NCI-H1105 treated with DMSO at 0.1 percent for 48 hours (cell line): ENCODE measurements at places on chromosomes 16 and 17.

DNA sequence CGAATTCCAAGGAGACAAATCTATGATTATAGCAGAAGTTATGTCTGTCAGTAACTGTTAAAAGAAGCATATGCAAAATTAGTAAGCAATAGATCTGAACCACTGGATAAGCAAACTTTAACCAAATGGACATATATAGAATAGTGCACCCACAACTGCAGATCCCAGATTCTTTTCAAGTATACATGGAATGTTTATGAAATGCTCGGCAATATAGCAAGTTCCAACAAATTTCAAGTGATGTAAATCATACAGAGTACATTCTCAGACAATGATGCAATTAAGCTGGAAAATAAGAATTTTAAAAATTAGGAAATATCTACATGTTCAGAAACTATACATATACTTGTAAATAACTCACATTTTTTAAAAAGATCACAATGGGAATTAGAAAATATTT is 8.4 kb upstream of the HELZ start:
- DNase-seq = no peak

GRCh38 chr17:70344386-70345060 is 175.2 kb downstream of the KCNJ2 start:
- no peak for DNase-seq

DNA sequence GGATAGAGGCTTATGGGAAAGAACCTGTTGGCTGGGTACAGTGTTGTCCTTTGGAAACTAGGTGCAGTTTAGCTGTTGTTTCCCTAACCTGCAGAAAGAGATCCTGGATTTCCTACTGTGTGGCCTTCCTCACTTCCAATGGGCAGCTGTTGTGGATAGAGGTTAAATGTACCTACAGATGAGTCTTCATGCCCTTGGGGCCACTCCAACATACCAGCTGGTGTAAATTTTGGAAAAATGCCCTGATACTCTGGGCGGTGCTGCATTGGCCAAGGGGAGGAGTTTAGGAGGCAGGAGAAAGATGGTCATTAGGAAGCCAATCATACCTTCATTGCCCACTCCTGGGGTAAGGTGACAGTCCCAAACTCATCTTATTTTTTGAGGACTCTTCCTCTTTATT is 70.2 kb downstream of the SNX11 start:
- DNase-seq = peak; percentile 8

GRCh38 chr16:29873319-29873718 is 10.3 kb upstream of the CDIPT start:
- no peak for DNase-seq

GRCh38 chr16:75254359-75254837 is 3.0 kb upstream of the BCAR1 start:
- no peak for DNase-seq

DNA sequence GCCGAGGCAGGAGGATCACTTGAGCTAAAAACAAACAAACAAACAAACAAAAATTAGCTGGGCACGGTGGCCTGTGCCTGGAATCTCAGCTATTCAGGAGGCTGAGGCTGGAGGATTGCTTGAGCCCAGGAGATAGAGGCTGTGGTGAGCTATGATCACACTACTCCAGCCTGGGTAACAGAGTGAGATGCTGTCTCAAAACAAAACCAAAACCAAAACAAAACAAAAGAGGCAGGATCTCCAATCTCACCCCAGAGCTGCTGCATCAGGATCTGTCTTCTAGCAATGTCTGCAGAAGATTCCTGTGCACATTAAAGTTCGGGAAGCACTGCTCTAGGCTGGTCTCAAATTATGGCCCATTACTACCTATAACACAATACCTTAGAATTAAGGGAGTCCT is 43.1 kb downstream of the MAP2K6 start:
- no peak for DNase-seq

DNA sequence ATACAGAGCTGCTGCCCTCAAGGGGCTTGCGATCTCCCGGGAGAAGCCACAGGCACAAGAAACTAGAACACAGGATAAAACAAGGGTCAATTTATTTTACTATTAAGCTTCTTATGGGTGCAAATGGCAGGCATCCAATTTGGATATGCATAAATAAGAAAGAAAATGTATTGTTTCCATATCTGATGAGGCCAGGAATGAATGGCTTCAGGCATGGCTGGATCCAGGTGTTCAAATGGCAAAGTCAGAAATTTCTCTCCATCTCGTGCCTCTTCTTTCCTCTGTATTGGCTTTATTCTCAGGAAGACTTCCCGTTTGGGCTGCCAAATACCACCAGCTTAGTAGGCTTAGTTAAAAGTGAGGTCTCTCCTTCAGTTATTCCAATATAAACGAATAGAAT is 43.1 kb downstream of the SCNN1B start:
- no peak for DNase-seq

- DNase-seq = peak; percentile 39
Observed at GRCh38 chr17:43779145-43780125, 658 bp upstream of the DUSP3 start.

DNA sequence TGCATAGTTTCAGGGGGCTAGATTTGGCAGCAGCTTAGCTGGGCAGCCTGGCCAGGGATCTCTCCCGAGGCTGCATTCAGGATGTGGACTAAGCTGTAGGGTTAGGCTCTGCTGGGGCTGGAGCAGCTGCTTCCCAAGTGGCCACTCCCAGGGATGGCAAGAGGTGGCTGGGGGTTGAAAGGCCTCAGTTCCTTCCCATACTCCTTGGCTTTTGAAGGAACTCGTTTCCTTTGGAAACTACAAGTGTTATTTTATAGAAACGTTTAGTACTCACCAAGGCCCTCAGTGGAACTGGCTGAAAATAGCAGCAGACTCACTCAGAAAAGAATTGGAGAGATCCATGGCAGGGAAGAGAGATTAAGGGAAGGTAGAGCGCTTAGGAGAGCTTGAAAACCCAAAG is 76.4 kb downstream of the WWP2 start:
- no peak for DNase-seq

GRCh38 chr16:85781695-85782370 is 17.5 kb downstream of the EMC8 start:
- DNase-seq = peak; percentile 16

DNA sequence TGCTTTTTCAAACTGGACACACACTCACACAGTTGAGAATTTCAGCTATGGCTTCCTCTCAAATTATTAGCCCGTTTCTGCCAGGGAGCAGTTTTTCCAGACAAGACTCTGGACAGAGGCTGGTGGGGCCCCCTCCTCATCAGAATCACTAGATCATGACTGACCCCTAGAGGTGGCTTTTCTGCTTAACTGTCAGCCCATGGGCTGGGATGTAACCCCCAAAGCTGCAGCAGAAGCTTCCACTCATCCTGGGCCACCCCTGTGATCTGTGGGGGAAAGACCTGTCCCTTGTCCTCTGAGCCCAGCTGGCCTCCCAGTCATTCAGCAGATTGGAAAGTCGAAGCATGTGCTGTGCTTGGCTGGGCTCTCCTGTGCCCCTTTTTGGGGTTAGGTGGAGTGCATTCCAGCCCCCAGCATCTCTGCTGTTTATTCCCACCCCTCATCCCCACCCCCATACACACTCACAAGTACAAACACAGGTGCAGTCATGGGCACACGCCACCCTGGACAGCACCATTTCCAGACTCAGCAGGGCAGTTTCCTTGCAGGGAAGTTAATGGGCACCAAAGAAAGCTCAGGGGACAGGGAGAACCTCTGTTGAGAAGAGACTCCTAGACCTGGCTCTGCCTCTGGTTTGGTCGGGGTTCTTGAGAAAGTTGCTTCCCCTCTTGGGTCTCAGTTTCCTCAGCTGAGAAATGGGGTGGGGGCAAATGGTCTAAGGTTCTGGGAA is 77.6 kb upstream of the RBL2 start:
- no peak for DNase-seq

GRCh38 chr17:56317351-56318208 is 164.3 kb downstream of the ANKFN1 start:
- no peak for DNase-seq

DNA sequence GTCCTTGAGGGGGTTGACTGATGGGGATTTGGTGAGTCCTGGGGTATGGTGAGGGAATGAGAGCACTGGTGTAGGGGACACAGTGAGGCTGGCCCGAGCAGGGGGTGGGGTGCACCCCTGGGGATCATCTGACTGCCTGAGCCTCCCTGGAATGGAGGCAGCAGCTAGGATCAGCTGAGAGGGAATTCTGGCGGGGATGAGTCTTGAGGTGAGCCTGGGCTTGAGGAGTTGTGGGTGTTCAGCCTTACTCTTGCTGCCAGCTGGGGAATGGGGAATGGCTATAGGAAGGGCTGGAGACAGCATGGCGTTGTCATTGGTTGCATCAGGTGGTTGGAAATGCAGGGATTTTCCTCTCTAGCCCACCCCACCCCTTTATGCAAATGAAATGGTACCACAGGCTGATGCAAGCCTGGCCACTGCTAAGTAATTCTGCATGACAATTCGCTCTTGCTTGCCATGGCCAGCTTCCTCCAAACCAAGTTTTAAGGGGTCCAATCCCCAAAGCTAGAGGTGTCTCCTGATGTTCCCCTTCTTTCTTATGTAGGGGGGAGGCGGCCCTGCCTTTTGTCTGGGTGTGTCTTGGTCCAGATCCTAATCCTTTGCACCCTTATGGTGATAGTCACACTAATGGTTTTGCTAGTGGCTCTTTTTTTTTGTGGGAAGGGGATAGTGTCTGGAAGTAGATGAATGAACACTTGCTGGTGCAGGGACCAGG is 7.5 kb downstream of the NFE2L1 start:
- DNase-seq = no peak

DNA sequence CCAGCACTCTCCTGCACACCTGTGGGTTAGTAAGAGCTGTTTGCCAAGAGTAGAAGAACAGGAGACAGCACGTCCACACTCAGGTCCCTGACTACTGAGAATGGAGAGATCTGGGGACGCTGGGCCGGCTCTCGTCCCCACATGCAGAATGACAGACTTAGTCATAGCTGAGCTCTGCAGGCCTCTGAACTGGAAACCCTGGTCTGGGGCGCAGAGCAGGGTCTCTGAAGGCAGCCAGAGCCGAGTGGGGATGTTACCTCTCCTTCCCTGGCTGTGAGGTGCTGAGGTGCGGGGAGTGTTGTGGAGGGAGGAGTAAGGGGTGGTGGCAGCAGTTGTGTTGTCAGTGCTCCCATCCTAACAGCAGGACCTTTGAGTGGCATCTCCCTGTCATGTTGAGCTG is 7.2 kb upstream of the JPT2 start:
- DNase-seq = no peak

- no peak for DNase-seq
Observed at GRCh38 chr17:68516732-68517131, 4.5 kb downstream of the PRKAR1A start.

- no peak for DNase-seq
Observed at GRCh38 chr16:54493061-54493460, 206.5 kb upstream of the IRX3 start.

DNA sequence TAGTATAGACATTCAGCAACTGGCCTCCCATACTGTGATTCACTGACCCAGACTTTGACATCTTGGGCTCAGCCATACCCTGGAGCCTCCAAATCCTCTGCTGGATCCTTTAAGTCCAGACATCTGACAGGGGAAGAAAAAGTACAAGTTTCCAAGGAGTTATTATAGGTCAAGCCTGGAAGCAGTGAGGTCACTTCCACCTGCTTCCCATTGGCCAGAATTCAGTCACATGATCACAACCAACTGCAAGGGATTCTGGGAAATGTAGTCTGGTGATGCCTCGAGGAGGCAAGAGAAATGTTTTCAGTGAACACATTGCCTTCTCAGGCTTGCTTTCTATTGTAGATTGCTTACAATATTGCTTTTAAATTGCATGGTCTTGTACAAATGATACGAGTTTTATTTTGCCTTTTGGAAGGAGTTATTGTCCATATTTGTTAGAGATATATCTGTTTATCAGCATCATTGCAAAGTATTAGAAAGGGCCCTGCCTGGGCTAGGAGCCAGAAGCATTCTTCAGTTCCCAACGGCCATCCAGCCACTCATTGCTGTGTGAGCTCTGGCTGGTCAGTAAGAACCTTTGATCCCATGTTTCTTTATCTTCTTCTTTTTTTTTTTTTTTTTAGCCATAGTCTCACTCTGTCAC is 696.9 kb downstream of the WWOX start:
- DNase-seq = peak; percentile 16

- peak; percentile 1 for DNase-seq
Observed at GRCh38 chr16:69861292-69862030, 89.7 kb upstream of the CLEC18A start.

- no peak for DNase-seq
Observed at GRCh38 chr16:4681471-4682083, 11.8 kb upstream of the NUDT16L1 start.

- DNase-seq = no peak
Observed at GRCh38 chr17:27491713-27492190, 35.5 kb downstream of the KSR1 start.

DNA sequence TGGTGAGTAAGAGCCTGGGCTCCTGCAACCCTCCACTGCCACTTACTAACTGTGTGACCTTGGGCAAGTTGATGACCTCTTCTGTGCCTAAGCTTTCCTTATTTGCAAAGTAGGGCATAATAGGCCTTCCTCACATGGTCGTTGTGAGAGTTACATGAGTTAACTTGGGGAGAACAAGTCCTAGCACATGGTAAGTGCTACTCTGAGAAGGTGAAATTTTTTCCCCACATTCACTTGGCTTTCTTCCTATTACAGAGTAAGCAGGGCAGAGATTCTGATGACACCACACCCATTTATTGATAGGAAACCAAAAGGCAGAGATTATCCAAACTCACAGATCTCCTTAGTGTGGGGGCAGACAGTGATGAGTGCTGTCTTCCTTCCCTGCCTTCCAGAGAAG is 1.6 kb downstream of the KCNH4 start:
- DNase-seq = no peak

DNA sequence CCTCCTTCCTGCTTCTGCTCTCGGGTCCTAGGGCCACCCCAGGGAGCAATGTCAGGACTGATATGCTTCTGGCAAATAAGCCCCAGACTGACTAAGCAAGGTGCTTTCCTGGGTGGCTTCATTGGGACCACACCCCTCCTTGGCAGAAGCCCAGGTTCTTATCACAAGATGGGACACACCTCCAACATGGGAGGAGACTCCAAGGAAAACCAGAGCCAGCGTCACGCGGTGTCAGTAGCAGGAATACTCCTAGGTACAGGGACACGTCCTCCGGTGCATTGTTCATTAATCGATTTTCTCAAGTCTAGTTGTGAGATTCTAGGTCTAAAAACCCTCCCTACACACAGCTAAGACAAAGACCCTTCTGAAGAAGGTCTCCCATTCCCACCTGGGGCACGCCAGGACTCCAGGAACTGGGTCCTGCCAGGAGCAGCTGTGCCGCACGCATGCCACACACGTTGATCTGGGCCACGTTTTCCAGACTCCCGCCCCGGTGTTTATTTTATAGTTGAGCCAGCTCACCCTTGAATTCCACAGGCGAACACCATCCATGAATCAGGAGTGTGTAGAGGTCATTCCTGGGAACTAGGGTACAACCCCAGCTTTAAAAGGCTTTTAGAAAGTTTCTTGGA is 30.8 kb downstream of the FA2H start:
- DNase-seq = peak; percentile 81

GRCh38 chr17:11384131-11384530 is 143.1 kb downstream of the SHISA6 start:
- no peak for DNase-seq

DNA sequence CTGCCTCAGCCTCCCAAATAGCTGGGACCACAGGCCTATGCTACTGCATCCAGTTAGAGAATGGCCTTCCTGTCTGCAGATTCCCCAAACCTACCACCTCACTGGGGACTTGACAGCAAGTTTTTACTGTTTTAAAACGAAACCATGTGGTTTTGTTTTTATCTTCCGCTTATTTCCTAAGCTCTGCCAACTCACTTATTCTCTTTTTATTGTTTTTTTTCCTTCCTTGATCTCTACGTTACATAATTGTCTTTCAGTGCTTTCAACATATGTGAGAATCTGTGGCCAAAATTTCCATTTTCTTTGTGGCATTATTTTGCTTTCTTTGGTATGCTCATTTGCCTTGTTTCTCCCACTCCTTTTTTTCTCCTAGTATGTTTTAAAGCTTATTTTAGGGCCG is 14.6 kb upstream of the SLC38A7 start:
- DNase-seq = no peak

- no peak for DNase-seq
Observed at GRCh38 chr17:82647593-82648164, 565 bp downstream of the WDR45B start.
